ENCODE measurements at places on chromosomes 2 and 18. TPM values are rescaled to one million over a fixed set of nuclear protein-coding genes. Genes with fewer than 3 reads are reported as not detected.

Gene UGT1A8
- total RNA-seq: not detected

Gene LYG1
- total RNA-seq: 0.77 TPM

Gene RPRM
- not detected for total RNA-seq

Gene KIF5C
- 0.52 TPM for total RNA-seq

Gene MC5R
- total RNA-seq: not detected

Gene MFSD6
- 24.4 TPM for total RNA-seq

Gene TDRD15
- total RNA-seq: not detected

Gene RSAD2
- total RNA-seq: 4.8 TPM

Gene CAPN14
- total RNA-seq: 0.42 TPM

Gene TIGD1
- total RNA-seq: 1.7 TPM

Gene ZNF804A
- 0.07 TPM for total RNA-seq

Gene C1QL2
- total RNA-seq: not detected

Gene CDK15
- 0.30 TPM for total RNA-seq

Gene PROM2
- 0.35 TPM for total RNA-seq

Gene CIB4
- total RNA-seq: not detected

Gene RAB17
- 3.2 TPM for total RNA-seq

Gene SNORC
- total RNA-seq: 1.3 TPM

Gene UGT1A4
- total RNA-seq: not detected

Gene DSC2
- total RNA-seq: 34.1 TPM

Measured in left ventricle myocardium superior (tissue), 1 donor.